ENCODE measurements at places on chromosomes 7 and 10.

DNA sequence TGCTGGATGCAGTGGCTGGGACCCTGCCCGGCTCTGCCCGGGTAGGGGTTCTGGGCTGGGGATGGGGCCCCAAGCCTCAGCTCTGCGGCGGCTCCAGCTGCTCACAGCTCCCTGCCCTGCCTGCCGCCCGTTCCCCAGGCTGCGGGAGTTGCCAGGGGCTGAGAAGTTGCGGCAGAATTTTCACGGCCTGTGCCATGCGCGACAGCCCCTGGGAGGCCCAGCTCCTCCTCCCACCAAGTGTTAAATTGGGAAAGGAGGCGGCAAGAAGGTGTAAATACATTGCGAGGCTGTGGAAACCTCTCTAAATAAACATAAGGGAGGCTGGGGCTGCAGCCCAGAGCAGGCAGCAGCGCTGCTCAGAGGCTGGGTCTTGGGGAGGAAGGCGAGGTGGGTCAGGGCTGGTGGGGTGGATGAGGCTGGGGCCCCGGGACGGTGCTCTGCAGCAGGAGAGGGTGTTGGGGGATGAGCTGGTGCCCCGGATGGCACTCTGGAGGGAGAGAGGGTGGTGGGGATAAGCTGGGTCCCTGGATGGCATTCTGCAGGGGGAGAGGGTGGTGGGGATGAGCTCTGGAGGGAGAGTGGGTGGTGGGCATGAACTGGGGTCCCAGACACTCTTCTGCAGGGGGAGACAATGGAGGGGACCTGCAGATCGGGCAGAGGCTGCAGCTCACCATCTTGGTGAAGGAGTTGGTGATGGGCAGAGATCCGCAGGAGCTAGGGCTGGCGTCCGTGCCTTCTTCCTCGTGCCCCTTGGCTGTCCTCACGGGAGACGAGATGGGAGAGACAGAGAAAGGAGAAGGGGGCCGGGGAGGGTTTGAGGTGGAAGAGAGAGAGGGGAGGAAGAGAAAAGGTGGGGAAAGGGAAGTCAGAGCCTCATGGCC lies 85.5 kb upstream of the GNA12 start:
- DNase-seq: no peak

GRCh38 chr7:2537981-2538851 lies 17.1 kb downstream of the BRAT1 start:
- DNase-seq: no peak

DNA sequence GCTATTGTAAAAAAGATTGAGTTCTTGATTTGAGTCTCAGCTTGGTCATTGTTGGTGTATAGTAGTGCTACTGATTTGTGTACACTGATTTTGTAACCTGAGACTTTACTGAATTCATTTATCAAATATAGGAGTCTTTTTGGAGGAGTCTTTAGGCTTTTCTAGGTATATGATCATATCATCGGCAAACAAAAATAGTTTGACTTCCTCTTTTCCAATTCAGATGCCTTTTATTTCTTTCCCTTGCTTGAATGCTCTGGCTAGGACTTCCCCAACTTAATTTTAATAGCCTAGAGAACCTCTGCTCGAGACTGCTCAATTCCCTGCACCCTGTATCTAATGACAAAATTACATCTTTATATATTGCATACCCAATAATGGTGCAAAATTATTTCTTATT lies 154.4 kb downstream of the CCDC7 start:
- no peak for DNase-seq

- no peak for DNase-seq
These were observed 40.9 kb downstream of the ARL5B start for GRCh38 chr10:18699849-18700840.

Measured in hepatic stellate cell (primary cell).